ENCODE measurements at places on chromosomes 5 and 9.

- H3K27me3 ChIP-seq = no peaks in the 10 kb centered on the region
- peaks cover 6% of the 10 kb centered on the region for H3K36me3 ChIP-seq
- H3K27ac ChIP-seq = peak overlapping the region; percentile 41
Observed at GRCh38 chr5:132369007-132369473, 470 bp upstream of the SLC22A5 start.

- no peak overlapping the region for H3K4me3 ChIP-seq
- no peak for DNase-seq
- no peak overlapping the region for H3K27ac ChIP-seq
- H3K27me3 ChIP-seq = no peaks in the 10 kb centered on the region
- H3K4me1 ChIP-seq = no peaks in the 10 kb centered on the region
- H3K36me3 ChIP-seq = no peaks in the 10 kb centered on the region
Observed at GRCh38 chr5:156618601-156619000, 231.5 kb upstream of the PPP1R2B start.

- H3K27ac ChIP-seq = no peak overlapping the region
- no peak overlapping the region for H3K4me3 ChIP-seq
- no peaks in the 10 kb centered on the region for H3K4me1 ChIP-seq
- H3K36me3 ChIP-seq = no peaks in the 10 kb centered on the region
Observed at GRCh38 chr5:62000646-62001045, 305.4 kb upstream of the KIF2A start.

DNA sequence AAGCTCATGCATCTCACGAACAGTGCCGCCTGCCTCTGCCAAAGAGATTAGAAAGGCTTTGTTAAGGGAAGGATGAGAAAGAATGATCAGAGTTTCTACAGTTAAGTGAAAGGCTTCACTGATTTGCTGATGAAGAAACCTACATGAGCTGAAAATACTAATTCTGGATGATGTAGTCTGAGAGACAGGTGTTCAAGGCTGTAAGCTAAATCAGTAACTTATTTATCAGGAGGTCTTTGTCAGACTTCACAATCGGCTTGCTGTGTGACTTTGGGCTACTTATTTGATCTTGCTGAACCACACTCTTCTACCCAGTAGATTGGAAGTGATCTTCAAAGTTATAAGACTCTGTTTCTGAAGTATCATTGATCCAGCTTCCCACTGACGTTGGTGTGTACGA lies 264.2 kb downstream of the RAB3C start:
- no peaks in the 10 kb centered on the region for H3K36me3 ChIP-seq
- no peaks in the 10 kb centered on the region for H3K4me1 ChIP-seq
- H3K27ac ChIP-seq = no peak overlapping the region
- H3K27me3 ChIP-seq = no peaks in the 10 kb centered on the region

- peak overlapping the region; percentile 24 for H3K4me3 ChIP-seq
- H3K27ac ChIP-seq = no peak overlapping the region
- DNase-seq = no peak
- H3K36me3 ChIP-seq = no peaks in the 10 kb centered on the region
Observed at GRCh38 chr9:130663258-130663976, 977 bp upstream of the PRDM12 start.

DNA sequence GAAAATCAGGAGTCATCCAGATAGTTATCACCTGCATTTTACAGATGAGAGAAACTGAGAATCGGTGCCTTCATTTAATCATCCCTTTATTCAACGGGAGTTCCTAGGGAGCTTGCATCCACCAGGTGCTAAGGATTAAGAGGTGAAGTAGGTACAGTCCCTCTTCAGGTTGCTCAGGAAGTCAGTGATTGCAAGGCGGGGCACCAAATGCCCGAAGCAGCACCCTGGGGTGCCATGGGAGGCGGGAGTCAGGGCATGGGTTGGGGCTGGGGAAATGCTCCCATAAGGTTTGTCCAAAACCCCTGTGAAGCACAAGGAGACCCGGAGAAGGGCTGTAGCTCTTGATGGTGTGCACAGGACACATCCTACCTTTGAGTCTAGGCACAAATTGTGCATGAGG lies 98.8 kb upstream of the KLF4 start:
- DNase-seq = no peak
- H3K4me3 ChIP-seq = no peak overlapping the region
- H3K27me3 ChIP-seq = no peaks in the 10 kb centered on the region

Data from CD4-positive, alpha-beta T cell (primary cell).